ENCODE measurements at places on chromosomes 13 and 19. TPM values are rescaled to one million over a fixed set of nuclear protein-coding genes. Genes with fewer than 3 reads are reported as not detected.

DNA sequence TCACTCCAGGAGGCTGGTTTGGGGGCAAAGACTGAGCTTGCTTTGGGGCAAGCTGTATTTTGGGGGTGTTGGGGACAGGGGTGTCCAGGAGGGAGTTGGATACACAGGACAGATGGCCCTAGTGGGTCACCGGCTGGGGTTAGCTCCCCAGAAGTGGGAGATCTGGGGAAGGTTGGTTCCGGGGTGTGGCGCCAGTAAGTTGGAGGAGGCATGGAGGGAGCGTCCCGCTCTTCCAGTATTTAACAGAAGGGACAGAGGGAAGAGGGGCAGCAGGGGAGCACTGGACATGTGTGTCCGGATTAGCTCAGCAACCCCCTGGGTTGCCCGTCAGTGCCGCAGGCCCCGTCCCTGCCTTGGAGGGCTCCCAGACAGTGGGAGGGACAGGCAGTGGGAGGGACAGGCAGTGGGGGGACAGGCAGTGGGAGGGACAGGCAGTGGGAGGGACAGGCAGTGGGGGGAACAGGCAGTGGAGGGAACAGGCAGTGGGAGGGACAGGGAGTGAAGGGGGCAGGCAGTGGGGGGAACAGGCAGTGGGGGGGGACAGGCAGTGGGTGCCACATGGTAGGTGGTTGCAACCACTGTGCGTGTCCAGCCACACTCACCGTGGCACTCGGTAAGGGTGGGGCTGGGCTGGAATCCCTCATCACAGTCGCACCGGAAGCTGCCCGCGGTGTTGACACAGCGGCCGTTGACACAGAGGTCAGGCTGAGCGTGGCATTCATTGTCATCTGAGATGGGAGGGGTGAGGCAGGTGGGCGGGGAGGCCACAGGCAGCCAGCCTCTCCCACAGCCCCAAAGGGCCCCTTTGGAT is 33.2 kb downstream of the CCL25 start:
- no peak for DNase-seq

- peak; percentile 72 for DNase-seq
These were observed 21.1 kb downstream of the ZNF473 start for GRCh38 chr19:50046649-50047503.

DNA sequence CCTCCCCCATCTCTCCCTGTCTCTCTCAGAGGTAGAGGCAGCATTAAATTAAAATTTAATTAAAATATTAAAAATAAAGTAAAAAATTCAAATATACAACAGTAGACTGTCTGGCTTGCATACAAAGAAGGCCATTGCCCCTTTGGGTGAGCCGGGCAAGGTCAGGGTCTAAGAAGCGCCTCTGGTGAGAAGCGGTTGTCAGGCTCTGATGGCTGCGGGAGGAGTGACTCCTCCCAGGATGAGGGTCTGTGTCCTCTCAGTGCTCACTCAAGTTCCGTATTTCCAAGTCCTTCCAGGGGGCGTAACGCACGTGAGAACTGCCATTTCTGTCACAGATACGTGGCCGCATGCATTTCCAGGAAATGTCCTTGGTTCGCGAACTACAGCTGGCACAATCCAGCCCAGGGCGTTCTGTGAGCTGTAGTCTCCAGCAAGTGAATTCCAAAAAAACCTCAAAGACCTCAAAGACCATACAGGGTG is 737 bp upstream of the ZNF181 start:
- DNase-seq = peak; percentile 69

DNA sequence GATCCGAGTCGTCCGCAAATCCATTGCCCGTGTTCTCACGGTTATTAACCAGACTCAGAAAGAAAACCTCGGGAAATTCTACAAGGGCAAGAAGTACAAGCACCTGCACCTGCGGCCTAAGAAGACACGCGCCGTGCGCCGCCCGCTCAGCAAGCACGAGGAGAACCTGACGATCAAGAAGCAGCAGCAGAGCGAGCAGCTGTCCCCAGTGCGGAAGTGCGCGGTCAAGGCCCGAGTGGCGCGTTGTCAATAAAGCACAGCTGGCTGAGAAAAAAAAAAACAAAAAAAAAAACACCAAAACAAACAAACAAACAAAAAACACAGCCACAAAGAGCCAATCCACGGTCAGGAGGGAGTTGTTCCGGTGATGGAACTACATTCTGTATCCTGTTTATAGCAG is 4.7 kb upstream of the GNA15 start:
- DNase-seq = no peak

- no peak for DNase-seq
These were observed 6.5 kb downstream of the ZNF671 start for GRCh38 chr19:57720878-57721277.

DNA sequence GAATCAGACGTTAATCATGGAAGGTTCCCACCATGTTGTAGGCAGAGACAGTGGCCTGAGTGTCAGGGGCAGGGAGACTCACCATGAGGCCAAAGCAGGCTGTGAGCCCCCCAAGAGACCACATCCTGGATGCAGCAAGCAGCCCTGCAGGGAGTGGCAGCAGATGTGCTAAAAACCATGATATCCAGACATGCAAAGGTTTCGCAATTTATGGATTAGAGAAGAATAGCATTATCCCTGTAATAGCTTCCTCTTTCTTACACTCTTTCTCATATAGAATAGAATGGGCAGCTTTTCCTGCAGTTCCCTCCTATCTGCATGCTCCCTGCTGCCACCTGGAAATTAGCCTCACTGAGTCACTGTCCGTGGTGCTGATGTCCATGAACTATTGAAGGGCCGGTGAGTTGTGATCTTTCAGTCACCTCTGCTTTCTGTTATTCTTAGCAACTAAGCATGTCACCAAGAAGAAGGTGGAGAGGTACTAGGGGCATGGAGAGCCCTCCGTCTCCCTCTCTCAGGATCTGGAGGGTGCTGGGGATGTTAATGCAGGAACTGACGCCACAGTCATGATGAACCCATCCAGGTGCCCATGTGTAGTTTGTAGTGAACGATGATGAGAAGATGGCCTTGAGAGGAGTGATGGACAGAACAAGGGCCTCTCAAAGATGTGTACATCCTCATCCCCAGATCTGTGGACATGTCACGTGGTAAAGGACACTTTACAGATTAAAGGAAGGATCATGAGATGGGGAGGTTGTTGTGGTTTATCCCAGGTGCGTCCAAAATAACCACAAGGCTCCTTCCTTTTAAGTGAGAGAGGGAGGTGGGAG is 9.9 kb downstream of the CEACAM4 start:
- DNase-seq = no peak

OVOL3 gene
- not detected for total RNA-seq

FAM83E gene
- not detected for total RNA-seq

DNA sequence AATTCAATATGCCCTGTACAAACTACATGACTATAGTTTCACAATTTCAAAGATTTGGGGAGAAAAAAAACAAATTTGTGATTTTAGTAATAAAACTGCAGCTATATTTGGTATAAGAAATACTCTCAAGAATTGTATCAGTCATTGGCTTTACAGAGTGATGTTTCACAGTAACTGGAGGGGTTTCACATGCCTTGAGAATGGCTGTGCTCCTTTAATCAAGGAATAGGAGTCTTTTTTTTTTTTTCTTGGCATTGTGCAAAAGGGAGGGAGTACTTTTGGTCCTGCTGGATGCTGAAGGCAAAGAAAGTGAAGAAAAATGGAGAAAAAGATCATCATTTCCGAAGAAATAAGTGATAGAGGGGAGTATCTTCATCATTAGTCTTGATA is 6.8 kb downstream of the ZNF507 start:
- DNase-seq = no peak

SGCG gene
- 1.3 TPM for total RNA-seq

DNA sequence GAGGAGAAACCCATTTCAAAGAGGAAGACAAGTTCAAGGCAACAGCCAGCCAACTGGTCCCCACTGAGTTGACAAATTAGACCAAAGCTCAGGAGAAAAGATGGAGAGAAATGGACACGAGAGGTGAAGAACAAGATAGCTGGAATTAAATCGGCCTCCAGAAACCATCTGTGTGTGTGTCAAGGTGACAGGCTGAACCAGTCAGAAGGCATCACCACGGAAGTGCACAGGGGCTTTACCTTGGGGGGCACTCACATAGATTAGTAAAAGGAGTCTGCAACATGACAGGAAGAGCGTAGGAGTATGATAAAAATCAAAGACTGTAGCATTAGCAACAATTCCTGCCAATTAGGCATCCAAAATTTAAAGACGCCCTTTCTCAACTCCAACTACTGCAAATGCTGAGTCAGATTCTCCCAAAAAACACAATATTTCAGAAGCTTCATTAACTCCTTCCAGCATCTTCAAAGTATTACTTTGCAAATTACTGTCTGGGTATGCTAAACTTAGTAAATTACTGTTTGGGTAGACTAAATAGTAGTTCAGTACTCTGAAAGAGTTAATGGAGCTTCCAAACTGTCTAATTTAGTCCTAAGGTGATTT is 66.2 kb downstream of the FOXO1 start:
- DNase-seq = no peak

DNA sequence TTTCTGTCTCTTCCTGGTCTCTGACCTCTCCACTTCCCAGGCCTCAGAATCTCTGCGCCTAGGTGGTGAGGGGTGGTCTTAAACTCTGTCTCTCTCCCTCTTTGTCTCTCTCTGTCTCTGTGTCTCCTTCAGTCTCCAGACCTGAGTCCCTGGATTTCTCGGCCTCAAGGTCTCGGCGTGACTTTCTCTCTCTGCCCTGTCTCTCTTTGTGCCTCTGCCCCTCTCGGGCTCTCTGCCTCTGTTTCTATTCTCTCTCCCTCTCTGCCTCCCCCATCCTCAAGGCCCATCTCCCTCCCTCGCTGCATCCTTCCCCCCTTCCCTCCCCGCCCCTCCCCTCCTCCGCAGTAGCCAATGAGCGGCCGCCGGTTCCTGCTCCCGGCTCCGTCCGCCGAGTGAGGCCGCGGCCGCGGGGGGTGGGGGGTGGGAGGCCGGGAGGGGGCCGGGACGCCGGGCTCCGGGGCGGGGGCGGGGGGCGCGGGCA is at the start of gene CACNG7:
TSS of gene CACNG7 (plus strand) at position 344 of the 481 bp plus-strand sequence. CDS start 3,554 bp downstream, outside the sequence.
- DNase-seq = no peak

DNA sequence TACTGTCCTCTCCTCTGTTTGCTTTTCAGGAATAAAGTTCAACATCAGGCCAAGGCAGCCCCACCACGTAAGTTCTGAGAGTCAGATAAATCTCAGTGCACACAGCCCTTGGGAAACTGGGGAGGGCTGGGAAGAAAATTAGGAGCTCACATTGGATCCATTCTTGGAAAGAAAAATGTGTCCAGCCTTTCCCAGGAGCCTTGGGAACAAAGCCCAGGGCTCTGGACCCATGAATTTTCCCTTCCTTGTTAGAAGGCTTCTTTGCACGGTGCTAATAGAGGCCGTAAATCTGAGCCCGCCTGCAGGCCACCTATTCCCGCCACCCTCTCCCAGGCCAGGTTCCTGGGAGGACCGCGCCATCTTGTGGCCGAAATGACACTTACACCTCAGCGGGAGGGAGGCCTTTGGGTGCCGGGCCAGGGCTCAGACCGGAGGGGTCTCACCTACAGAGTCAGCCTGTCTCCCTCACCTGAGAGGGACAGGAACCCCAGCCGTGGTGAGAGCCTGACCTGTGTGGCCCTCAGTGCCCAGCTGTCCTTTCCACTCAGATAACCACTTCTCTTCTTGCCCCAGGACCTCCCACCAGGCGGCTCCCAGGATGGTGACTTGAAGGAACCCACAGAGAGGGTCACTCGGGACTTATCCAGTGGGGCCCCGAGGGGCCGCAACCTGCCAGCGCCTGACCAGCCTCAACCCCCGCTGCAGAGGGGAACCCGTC is 25.1 kb upstream of the KCTD15 start:
- peak; percentile 85 for DNase-seq

DNA sequence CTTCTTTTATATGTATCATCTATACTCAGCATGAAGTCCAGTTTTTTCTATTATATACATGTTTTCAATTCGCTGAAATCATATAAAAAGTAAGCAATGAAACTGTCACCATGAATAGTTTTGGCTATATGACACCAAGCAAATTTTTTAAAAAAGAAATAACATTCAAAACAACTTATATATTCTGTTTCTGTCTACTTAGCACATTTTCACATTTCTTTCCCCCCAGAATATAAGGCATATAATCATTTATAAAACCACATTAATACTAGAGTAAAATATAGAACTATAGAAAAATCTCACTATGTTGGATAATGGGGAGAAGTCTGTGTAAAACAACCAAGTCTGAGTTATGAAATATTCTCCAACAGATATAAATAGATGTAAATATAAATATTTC is 33.1 kb downstream of the POSTN start:
- no peak for DNase-seq

GRCh38 chr13:114320065-114320464 is 5.8 kb downstream of the CHAMP1 start:
- no peak for DNase-seq

SLC10A2 gene
- not detected for total RNA-seq

DNA sequence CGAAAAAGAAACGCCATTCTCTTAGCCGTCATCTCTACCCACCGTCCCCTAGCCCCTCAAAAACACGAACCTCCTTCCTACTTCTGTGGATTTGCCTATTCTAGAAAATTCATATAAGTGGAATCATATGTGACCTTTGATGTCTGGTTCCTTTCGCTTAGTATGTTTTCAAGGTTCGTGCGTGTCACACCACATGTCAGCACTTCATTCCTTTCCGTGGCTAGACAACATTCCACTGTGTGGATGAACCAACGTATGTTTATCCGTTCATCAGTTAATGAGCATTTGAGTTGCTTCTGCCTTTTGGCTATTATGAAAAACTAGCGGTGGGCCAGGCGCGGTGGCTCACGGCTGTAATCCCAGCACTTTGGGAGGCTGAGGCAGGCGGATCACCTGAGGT is 14.0 kb upstream of the PPP1R12C start:
- DNase-seq = no peak

All from sciatic nerve (tissue), 2 donors.